ENCODE measurements at places on chromosomes 7 and 10.

GRCh38 chr10:72370201-72370722 lies 15.5 kb upstream of the DNAJB12 start:
- no peak for DNase-seq

DNA sequence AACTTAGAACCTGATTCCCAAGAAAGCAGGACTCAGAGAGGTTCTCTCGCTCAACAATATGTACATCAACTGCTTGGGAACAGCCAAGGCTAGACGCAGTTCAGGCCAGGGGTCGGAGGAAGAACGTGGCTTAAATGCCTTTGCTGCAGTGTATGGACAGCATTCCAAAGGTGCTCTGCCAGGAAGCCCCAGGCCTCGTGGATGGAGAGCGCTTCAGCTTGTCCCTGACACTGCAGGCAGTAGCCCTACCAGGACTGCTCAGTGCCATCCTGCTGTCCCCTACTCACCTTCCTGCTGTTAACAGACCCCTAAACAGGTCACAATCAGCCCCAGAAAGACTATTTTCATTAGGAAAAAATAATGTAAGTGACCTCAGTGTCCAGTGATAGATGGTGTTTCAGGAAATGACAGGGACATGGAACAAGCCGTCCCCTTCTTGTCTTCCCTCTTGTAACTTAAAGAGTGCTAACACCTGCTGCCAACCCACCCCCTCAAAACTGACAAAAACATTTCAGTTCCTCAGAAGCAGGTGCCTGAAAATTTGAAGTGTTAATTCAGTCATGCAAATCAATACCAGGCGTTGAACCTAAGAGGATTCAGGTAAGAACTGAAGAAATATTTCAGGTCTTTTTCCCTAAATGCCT lies 16.5 kb downstream of the CREB3L2 start:
- DNase-seq, result no peak

GRCh38 chr7:85733169-85733915 lies 546.5 kb upstream of the SEMA3D start:
- no peak for DNase-seq

- DNase-seq, result no peak
Observed at GRCh38 chr7:124752310-124752709, 13.3 kb downstream of the GPR37 start.

GRCh38 chr7:130939321-130940095 lies 205.5 kb upstream of the KLF14 start:
- DNase-seq, result no peak

DNA sequence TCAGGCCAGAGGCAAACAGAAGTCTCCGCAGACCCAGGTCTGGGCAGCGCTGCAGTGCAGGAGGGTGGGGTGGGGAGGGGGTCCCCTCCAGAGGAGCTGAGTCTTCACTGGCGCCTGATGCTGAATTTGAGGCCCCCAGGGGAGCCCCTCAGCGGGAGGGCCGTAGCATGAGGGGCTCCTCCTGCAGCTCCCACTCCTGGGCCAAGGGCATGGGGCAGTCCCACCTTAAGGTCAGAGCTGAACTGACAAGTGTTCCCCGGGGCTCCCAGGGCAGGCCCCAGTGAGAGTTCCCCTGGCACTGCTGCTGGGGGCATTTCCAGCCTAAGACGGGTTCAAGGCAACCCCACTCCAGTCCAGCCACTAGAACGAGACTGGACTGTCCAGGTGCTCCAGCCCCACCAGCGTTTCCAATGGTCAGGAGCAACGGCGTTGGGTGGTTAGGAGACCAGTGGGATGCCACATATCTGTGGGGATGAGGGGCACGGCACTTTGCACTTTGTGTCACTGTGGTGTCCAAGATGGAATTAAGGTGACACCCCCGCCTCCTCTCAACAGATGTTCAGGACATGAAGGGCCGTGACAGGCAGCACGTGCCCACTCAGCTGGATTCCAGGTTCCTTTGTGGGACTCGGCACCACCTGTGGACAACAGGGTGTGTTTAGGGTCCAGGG lies 139.1 kb downstream of the PTPRN2 start:
- no peak for DNase-seq

DNA sequence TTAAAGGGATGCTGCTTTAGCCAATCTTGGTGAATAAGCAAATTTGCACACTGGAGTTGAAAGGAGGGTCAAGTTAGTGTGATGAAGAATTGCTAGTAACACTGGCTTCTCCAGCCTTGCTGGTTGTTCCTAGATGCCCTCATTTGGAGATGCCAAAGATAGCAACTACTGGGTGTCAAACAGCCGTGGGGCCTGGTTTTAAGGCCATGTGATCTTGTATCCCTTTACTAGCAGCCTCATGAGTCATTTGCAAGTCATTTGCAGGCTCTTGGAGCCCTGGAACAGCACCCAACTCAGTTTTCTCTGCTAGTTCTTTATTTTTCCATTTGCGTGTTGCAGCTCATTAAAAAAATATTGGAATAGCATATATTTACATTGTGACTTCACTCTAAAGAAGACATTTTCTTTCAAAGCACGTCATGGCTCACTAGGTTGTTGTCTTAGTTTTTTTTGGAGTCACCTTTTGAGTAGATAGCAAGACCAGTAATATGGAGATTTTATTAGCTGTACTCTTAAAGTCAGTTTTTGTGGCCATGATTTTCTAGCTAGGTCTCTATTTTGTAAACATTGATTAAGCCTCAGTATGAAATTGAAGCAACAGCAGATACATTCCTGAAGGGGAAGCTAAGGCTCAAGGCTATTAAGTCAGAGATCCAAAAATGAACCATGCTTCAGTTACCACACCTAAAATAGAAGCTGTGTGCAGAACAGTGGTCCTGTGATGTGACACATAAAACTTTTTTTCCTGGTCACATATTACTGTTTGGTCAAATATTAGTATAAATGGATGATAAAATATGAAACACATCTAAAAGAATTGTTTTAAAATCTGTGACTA lies 1.3 kb downstream of the LSMEM1 start:
- no peak for DNase-seq

GRCh38 chr7:2913760-2914387 lies 69.8 kb upstream of the GNA12 start:
- DNase-seq, result no peak

Data from activated CD4-positive, alpha-beta T cell treated with anti-CD3 and anti-CD28 coated beads, Interleukin-2, amount 50 U/mL, for 1 hour (primary cell).